Pancreas (tissue), 10 donors: ENCODE measurements at places on chromosomes 13 and 19. TPM values are rescaled to one million over a fixed set of nuclear protein-coding genes. Genes with fewer than 3 reads are reported as not detected.
A peak's percentile ranks its signal among the peaks of the same experiment; 100 is the strongest.

The C1QTNF9 gene
- 0.73 TPM for polyA plus RNA-seq

DNA sequence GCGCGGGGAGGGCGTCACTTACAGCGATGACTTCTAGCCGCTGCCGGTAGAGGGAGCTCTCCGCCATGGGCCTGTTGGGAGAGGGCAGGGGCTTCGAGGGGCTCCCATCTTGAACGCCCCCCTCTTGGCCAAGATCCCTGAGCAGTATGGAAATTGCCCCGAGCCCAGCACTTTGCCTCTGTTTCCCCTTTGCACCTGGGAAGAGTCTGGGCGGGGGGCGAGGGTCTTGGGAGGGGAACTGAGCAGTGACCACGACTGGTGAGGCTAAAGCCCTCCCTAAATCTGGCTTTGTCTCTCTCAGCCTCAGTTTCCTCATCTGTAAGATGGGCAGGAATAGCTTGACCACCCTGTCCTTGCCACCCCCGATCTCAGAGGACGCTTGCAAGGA, 2.8 kb downstream of the PALM3 start:
- DNase-seq: no peak

DNA sequence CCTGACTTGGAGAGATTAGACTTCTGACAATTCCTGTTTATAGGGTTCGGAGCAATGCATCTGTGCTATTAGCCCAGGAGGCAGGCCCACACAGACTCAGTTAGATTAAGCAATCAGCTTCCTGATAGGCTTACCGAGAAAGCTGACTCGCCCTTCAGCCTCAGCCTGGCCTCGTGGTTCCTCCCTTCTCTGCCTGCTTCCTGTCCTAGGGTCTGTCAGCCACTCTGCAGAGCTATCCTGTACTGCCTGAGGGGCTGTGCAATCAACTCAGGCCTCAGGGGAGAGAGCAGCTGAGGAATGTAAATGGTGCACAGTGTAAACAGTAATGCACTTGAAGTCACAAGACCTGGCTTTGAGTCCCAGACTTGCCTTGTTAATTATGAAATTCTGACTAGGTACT, 30.7 kb downstream of the HTR2A start:
- peak; percentile 21 for DNase-seq

DNA sequence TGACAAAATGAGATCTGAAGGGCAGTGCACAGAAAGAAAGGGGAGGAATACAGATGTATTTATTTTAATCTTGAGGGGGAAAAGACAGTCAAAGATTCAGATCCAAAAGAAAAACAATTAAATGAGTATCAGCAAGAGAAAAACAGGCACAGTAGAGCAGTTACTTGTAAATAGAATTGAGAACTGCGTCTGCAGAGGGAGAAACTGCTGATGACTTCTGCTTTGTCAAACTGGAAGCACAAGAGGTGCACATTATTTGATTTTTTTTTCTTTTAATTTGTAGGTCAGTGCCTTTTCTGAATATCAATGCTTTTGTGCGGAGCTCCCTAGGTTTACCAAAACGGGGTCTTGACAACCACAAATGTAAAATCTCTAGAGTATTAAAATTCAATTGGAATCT, 37.3 kb downstream of the EFNB2 start:
- no peak for DNase-seq

The UBE2L5 gene
- polyA plus RNA-seq: not detected

DNA sequence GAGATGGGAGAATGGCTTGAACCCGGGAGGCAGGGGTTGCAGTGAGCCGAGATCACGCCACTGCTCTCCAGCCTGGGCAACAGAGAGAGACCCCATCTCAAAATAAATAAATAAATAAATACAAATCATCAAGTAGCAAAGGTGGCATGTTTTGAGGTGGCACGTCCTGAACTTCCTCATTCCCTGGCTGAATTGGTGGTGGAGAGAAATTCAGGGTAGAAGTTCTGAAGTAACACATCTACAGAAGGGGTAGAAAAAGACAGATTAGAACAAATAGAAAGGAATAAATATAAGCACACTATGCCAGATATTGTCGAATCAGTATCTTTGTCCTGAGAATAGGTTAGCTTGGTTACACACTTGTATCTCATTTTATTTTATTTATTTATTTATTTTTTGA, 6.3 kb downstream of the IFI30 start:
- DNase-seq: no peak

DNA sequence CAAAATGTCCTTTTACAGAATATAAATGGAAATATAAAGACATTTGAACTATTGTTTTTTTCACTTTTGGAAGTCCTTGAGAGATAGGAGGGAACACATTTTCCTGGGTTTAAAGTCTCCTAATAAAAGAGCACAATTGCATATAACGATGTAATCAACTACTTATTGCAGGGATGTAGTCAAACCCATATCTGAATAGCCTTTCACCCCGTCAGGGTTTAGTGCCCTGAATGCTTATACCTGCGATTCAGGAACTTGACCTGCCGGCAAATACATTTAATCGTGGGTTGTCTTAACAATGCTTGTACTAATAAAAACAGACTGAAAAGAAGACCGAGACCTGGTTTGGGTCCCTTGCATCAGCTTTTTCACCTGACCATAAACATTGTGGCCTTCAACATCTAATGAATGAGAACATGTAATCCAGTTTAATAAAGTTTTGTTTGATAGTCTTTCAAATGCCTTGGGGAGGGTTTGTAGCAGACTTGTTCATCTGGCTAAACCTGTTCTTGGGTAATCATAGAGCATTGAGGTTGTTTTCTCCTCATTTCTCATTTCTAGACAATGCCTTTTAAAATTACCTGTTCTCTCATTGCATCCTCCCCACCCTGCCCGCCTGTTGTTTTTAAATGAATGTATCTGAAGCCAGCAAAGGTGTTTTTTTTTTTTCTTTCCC, 7.0 kb downstream of the KLF5 start:
- no peak for DNase-seq

GRCh38 chr13:95235974-95236373, 65.3 kb downstream of the ABCC4 start:
- DNase-seq: no peak

- DNase-seq: peak; percentile 26
Measured at GRCh38 chr19:53037101-53038097, 7.1 kb upstream of the ERVV-2 start.

The C19orf33 gene
- 13.1 TPM for polyA plus RNA-seq

The ZSCAN5A gene
- 5.0 TPM for polyA plus RNA-seq

The EFNA2 gene
- polyA plus RNA-seq: not detected

- no peak for DNase-seq
Measured at GRCh38 chr19:2573916-2574315, 98.0 kb downstream of the GADD45B start.

The CD33 gene
- 0.75 TPM for polyA plus RNA-seq

DNA sequence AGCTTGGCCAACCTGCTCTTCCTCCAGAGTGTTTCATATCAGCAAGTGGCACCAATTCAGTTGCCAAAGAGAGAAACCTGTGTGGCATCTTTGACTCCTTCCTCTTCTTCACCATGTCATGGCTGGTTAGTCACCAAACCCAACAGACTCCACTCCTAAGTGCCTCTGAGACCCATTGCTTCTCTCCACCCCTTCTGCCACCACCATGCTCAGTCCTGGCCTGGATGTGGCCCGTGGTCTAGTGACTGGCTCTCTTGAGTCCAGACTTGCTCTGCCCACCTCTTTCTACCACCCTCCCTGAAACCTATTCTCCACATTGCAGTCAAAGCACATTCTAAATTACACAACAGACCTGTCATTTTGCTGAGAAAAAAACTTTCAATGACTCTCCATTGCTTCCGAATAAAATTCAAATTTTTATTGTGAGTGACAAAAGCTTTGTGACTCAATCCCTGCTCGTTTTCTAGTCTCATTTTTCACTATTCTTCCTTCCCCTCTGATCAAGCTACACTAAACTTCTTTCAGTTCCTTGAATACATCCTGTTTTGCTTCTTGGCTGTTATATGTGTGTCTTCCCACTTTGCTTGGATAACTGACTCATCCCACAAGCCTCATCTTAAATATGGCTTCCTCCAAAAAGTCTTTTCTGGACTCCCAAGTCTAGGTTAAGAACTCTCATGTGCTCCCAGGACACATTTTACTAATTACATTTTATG, 12.0 kb upstream of the TNFSF11 start:
- DNase-seq: no peak

The EID2B gene
- polyA plus RNA-seq: 3.9 TPM

DNA sequence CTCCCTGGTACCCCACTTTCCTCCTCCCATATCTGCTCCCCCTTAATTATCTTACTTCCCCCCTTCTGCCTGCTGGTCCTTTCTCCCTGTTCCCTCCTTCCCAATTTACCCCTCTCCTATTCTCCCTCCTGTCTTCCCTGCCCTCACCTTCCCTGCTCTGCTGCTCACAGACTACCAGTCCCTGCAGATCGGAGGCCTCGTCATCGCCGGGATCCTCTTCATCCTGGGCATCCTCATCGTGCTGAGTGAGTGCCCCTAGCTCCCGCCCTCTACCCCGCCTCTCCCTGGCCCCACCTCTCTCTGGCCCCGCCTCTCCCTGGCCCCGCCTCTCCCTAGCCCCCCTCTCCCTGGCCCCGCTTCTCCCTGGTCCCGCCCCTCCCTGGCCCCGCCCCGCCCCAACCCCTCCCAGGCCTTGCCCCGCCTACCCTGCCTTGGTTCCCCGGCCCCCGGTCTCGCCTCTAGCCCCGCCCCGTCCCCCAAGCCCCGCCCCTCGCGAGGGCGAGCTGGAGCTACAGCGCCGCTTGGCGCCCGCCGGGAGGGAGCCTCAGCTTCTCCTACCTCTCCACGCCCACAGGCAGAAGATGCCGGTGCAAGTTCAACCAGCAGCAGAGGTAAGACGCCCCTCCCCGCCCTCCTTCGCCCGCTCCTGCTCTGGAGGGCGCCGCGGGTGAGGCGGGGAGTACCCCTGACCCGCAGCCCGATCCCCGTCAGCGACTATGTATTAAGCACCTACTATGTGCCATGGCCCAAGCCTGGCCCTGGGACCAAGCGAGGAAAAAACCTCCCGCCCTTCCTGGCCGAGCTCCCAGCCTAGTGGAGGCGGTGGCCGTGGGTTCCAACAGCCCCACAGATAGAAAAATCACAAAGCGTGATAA, 1.9 kb upstream of the FXYD7 start:
- DNase-seq: peak; percentile 97

DNA sequence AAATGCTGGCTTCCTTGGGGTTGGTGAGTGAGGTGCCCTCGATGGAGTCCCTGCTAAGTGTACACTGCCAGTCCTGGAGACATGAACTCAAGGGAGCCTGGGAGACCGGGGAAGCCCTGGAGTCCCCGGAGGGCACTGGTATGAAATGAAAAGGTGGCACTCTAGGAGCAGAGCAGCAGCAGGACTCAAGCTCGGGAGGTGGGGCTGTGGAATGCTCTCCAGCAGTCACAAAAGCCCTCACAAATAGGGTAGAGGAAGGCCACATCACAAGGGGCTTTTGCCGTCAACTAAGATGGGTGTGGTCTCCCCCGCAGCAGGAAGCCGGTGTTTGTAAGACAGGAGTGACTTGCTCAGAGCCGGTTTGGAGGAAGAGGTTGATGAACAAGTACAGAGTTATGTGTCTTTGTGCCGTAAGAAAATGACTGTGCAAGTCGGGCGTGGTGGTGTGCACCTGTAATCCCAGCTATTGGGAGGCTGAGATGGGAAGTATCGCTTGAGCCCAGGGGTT, 19.3 kb downstream of the CCNE1 start:
- DNase-seq: no peak

The FGF9 gene
- 0.92 TPM for polyA plus RNA-seq

The SLC7A10 gene
- 1.3 TPM for polyA plus RNA-seq

DNA sequence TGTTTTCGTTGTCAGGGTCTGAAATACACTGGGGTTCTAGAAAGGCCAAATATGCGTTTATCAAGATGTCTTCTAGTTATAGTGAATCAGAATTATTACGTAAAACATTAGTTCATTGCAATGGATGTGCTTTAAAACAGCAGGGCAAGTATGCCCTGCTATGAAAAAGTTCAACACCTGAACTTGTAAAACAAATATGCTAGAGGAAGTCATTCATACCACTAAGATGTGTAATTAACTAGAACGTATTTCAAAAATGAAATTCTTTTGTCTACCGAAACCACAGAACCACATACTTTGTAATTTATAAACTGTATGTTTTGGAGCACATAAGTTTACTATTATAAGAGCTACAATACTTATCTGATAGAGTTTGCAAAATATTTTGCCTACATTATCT, 266.2 kb downstream of the KCTD12 start:
- no peak for DNase-seq

- no peak for DNase-seq
Measured at GRCh38 chr19:16168465-16169081, 4.8 kb downstream of the CIB3 start.

- no peak for DNase-seq
Measured at GRCh38 chr13:41213316-41213715, 18.9 kb upstream of the KBTBD7 start.

The SOX1 gene
- not detected for polyA plus RNA-seq

GRCh38 chr13:99501848-99502301, 603 bp downstream of the TM9SF2 start:
- DNase-seq: peak; percentile 68

GRCh38 chr13:30037766-30038165, 187.3 kb upstream of the UBL3 start:
- no peak for DNase-seq

The ZSWIM9 gene
- polyA plus RNA-seq: 3.1 TPM

DNA sequence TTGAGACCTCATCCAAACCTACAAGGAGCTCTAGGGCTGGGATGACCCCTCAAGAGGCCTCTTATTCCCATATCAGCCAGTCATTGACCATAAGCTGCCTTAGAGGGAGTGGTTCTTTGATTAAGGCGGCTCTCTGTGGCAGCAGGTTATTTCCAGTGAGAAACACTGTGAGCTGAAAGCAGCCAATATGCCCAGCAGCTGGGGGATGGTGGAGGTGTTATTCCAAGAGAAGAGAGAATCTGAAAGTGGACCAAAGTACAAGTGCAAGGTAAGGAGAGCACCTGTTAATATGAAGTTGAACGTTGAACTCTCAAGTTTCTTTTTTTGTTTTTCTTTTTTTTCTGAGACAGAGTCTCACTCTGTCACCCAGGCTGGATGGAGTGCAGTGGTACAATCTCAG, 20.2 kb upstream of the FNDC3A start:
- no peak for DNase-seq

- DNase-seq: peak; percentile 50
Measured at GRCh38 chr13:112445411-112446271, 69.5 kb downstream of the SPACA7 start.

- DNase-seq: no peak
Measured at GRCh38 chr13:100399455-100399854, 189.1 kb downstream of the GGACT start.
